ENCODE measurements at places on chromosomes 2 and 18.

DNA sequence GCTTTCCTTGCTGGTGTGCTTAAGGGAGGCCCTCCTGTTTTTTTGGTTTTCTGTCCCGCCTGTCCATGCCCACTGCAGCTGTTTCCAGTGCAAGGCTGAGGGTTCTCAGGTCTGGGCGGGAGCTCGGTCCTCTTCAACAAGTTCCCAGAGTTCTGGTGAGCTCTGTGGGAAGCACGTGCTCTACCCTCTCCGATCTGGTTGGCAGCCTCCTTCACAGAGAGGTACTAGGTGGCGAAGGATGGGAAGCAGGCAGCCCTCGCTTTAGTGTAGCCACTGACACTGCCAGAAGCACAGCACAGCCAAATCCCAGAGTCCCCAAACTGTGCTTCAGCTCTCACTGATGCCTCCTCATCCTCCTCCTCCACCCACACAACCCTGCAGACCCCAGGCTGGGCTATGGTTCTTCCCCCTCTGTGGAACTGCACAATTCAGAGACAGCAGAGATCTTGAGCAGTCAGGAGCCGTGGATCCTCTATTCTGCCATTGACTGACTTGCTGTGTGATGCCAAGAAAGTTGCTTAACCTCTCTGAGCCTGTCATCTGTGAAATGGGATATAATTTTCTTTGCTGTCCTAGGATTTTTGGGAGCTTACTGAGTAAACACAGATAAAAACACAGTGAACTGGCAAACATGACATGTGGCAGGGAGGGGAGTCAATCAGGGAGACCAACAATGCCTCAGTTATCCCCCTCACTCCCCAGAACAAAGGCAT lies 157.3 kb downstream of the MSH2 start:
- DNase-seq, result no peak

- no peak for DNase-seq
These were observed 137.5 kb downstream of the DYM start for GRCh38 chr18:49322765-49323490.

- no peak for DNase-seq
These were observed 16.5 kb downstream of the PASK start for GRCh38 chr2:241132538-241133435.

GRCh38 chr2:222912117-222912516 lies 51.3 kb downstream of the ACSL3 start:
- no peak for DNase-seq

- peak; percentile 23 for DNase-seq
These were observed 4.0 kb downstream of the TCF7L1 start for GRCh38 chr2:85137156-85137555.

GRCh38 chr2:185144159-185144919 lies 546.0 kb downstream of the ZNF804A start:
- DNase-seq, result no peak

- DNase-seq, result no peak
These were observed 99.5 kb downstream of the MEIS1 start for GRCh38 chr2:66534461-66534860.

DNA sequence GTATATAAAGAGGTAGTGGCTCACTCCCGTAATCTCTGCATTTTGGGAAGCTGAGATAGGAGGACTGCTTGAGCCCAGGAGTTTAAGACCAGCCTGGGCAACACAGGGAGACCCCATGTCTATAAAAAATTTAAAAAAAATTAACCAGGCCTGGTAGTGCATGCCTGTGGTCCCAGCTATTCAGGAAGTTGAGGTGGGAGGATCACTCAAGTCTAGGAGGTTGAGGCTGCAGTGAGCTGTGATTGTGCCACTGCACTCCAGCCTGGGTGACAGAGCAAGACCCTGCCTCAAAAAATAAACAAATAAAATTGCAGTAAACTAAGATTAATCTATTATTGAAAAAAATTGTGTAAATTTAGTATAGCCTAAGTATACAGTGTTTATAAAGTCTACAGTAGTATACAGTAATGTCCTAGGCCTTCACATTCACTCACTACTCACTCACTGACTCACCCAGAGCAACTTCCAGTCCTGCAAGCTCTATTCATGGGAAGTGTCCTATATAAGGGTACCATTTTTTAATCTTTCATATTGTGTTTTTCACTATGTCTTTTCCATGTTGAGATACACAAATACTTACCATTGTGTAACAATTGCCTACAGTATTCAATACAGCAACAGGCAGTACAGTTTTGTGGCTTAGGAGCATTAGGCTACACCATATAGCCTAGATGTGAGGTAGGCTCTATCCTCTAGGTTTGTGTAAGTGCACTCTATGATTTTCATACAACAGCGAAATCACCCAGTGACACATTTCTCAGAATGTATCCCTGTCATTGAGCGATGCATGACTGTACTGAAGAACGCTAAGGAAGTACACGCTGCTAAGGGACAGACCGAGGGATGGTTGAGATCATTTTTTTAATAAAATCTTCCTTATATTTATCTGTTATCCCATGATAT lies 10.4 kb upstream of the MAP4K3 start:
- DNase-seq, result no peak

GRCh38 chr2:105635564-105635963 lies 109.1 kb upstream of the NCK2 start:
- DNase-seq, result no peak

DNA sequence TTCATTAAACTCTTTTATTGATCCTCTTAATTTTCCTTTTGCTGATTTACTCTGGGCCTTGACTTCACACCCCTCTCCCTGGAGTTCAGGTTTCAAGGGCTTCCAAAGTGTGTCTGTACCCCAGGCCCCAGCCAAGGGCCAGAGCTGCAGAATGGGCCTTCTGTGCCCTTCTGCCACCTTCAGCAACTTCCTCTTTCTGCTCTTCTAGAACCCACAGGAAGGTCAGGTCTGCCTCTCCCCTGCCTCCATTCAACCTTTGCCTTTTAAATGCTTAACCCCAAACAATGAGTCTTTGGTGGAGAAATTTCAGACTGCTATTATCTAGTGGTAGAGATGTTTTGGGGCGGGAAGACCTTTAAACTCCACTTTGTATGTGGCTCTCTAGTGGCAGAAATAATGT lies 63.1 kb downstream of the TSN start:
- DNase-seq, result no peak

GRCh38 chr2:39641635-39642034 lies 24.1 kb upstream of the TMEM178A start:
- no peak for DNase-seq

DNA sequence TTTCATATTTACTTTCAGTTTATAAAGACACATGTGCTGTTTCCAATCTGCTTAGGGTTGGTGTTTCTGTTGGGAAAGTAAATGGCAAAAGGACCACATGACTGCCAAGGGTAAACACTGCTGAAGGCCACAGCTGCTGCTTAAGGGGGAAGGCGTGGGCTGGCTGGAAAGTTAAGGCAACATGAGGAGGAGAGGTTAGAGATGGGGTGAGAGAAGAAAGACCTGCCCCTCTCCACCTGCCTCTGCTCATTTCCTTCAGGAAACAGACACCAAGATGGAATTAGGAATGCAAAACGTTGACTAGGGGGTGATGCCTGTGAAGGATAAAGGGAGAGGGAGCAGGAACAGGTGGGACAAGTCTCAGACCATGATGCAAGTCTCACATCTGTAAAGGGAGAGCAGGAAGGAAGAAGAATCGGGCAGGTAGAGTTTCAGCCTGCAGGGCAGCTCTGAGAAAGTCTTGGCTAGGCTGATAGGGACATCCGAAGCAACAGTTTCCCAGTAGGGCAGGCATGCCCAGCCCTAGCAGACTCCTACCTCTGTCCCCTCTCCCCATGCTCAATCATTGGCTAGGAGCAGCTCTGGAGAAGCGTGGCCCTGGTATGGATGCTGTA lies 86.0 kb downstream of the CDC42EP3 start:
- no peak for DNase-seq

DNA sequence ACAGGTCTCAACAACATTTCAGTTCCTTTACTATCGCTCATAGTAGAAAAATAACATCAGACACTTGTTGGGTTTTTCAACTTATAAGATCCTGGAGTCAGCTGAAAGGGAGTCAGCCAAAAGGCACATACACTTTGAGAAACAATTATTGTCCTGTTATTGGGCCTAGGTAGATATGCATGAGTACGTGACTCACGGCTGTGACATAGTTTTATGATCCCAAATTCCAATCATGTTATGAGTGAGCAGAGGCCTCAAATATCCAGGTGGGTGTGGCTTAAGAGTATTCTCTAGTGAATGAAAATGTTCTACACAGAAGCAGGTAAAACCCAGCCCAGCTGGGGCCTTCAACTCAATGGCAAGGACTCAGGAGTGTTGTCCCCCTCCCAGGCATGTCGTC lies 27.2 kb downstream of the SERPINB8 start:
- DNase-seq, result no peak

DNA sequence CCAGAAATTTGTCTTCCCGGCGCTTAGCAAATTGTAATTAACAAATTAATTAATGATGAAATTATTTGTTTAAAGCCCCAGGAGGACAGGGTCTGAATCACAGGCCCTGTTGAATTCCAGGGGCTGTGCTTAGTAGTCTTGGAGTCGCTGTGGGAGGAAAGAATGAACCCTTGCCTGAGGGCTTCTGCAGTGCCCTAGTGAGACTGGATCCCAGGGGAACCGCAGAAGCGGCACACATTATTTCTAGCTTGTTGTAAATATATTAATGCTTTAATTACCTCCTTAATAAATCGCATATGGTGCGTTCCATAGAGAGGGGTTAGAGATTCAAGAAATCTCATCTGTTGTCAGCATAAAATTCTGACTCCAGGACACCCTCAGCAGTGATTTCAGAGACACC lies 235.4 kb downstream of the CELF4 start:
- DNase-seq, result no peak

- no peak for DNase-seq
These were observed 45.8 kb upstream of the MAL start for GRCh38 chr2:94979406-94980375.

- DNase-seq, result no peak
These were observed 44.4 kb downstream of the PTPN2 start for GRCh38 chr18:12839526-12840196.

DNA sequence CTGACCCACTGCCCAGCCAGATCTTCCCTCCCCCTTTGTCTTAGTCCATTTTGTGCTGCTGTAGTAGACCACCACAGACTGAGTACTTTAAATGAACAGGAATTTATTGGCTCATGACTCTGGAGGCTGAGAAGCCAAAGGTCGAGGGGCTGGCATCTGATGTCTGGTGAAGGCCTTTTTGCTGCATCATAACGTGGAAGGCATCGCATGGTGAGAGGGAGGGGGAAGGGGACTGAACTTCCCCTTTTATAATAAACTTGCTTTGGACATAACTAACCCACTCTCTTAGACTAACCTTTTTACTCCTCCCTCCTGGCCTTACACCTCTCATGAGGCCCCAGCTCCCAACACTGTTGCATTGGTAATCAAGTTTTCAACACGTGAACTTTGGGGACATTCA lies 83.8 kb downstream of the MAP4K4 start:
- DNase-seq, result no peak

- DNase-seq, result no peak
These were observed 40.7 kb downstream of the STAT1 start for GRCh38 chr2:190973262-190973661.

GRCh38 chr18:54813305-54813704 lies 15.0 kb upstream of the RAB27B start:
- no peak for DNase-seq

- no peak for DNase-seq
These were observed 2.4 kb downstream of the PELI1 start for GRCh38 chr2:64141674-64142405.

- DNase-seq, result no peak
These were observed 73.6 kb downstream of the ST6GAL2 start for GRCh38 chr2:106812383-106812782.

DNA sequence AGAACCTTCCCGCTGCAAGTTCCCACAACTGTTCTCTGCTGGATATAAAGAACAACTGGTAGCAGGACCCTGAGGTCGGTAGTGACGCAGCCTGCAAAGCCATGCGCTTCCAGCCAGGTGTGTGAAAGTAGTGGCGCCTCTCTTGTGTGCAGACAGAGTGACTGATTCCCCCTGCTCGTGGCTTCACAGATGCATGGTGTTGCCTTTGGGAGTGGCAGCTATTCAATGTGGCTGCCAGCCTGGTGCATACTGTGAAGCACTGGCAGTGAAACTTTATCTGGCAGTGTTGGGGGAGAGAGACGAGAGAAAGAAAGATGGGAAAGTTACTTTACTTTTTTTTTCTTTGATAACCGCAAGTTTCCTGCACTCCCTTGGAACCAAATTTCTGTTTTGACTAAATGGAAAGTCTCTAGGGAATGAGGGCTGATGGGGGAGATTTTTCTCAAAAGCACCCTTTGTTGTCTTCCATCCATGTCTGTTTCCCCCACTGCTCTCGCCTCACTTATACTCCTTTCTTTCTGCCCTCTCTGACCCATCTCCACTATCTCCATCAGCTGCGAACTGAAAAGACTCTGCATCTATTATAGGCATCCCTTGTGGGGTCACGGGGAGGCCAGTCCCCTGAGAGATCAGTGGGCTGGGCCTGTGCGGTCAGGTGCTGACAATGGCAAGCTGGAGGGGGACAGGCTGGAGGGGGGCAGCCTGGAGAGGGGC lies 90.0 kb upstream of the TNP1 start:
- DNase-seq, result no peak

GRCh38 chr2:5373200-5373599 lies 319.0 kb upstream of the SOX11 start:
- DNase-seq, result no peak

GRCh38 chr2:160505256-160505655 lies 11.6 kb upstream of the RBMS1 start:
- DNase-seq, result no peak

Measured in thyroid gland (tissue), 4 donors.